T-helper 17 cell (primary cell): ENCODE measurements at places on chromosomes 3 and 15.

- no peak overlapping the region for H3K27ac ChIP-seq
- H3K27me3 ChIP-seq, result peaks cover 13% of the 10 kb centered on the region
- peak; percentile 62 for DNase-seq
- H3K4me1 ChIP-seq, result peaks cover 11% of the 10 kb centered on the region
- peaks cover 4% of the 10 kb centered on the region for H3K36me3 ChIP-seq
Observed at GRCh38 chr3:136075218-136075808, 109.8 kb downstream of the PPP2R3A start.

DNA sequence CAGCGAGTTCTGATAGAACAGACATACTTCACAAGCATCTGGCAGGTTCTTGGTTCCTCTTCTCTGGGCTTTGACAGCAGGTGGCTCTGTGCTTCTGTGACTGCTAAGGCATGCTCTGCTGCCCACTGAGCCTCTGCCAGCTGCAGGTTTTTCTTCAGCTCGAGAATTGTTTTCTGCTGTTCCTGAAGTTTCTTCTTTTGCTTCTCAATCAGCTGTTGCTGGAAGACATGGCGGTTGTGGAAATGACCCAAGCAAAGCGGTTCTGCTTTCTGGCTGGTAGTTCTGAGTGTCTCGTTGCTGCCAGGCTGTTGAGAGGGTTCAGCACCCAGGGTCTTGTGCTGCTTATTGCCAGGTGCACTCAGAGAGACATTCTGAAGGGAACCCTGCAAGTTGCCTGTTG lies 50.8 kb downstream of the CCDC191 start:
- H3K4me1 ChIP-seq, result no peaks in the 10 kb centered on the region
- peaks cover 3% of the 10 kb centered on the region for H3K36me3 ChIP-seq
- H3K4me3 ChIP-seq, result no peak overlapping the region
- no peak overlapping the region for H3K27ac ChIP-seq

GRCh38 chr3:72177075-72178050 lies 392.4 kb upstream of the PROK2 start:
- peak overlapping the region; percentile 63 for H3K4me3 ChIP-seq
- no peak for DNase-seq
- no peaks in the 10 kb centered on the region for H3K36me3 ChIP-seq
- H3K4me1 ChIP-seq, result peaks cover 2% of the 10 kb centered on the region
- no peak overlapping the region for H3K27ac ChIP-seq

- peaks cover 44% of the 10 kb centered on the region for H3K27me3 ChIP-seq
- H3K4me3 ChIP-seq, result no peak overlapping the region
- H3K4me1 ChIP-seq, result no peaks in the 10 kb centered on the region
- DNase-seq, result no peak
- no peak overlapping the region for H3K27ac ChIP-seq
Observed at GRCh38 chr15:100753503-100753902, 126.1 kb upstream of the ALDH1A3 start.

- peak overlapping the region; percentile 3 for H3K4me3 ChIP-seq
- H3K27ac ChIP-seq, result no peak overlapping the region
- no peaks in the 10 kb centered on the region for H3K27me3 ChIP-seq
- H3K4me1 ChIP-seq, result no peaks in the 10 kb centered on the region
- DNase-seq, result no peak
Observed at GRCh38 chr3:23079976-23080375, 123.2 kb upstream of the UBE2E2 start.

GRCh38 chr3:82939491-82940097 lies 1178.1 kb upstream of the GBE1 start:
- no peaks in the 10 kb centered on the region for H3K27me3 ChIP-seq
- no peak overlapping the region for H3K4me3 ChIP-seq
- H3K36me3 ChIP-seq, result no peaks in the 10 kb centered on the region
- DNase-seq, result no peak

DNA sequence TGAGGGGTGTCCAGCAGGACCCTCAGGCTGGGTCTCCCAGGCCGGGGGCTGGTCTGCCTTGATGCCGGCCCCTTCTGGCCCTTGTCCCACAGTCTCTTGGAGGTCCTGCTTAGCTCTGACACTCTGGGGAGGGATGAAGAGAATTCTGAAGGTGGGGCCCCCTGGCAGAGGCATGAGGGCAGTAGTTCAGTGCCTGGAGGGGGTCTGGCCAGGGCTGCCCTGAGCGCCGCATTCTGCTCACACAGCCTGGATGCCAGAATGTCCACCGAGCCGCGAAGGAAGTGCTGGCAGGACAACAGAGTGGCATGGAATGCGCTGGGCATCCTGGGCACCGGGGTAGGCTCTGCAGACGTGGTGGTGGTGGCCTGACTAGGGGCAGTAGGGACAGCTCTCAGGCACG lies 55.5 kb downstream of the SMAD6 start:
- no peak for DNase-seq
- peaks cover 57% of the 10 kb centered on the region for H3K27me3 ChIP-seq
- H3K4me3 ChIP-seq, result no peak overlapping the region
- no peaks in the 10 kb centered on the region for H3K36me3 ChIP-seq
- no peak overlapping the region for H3K27ac ChIP-seq

DNA sequence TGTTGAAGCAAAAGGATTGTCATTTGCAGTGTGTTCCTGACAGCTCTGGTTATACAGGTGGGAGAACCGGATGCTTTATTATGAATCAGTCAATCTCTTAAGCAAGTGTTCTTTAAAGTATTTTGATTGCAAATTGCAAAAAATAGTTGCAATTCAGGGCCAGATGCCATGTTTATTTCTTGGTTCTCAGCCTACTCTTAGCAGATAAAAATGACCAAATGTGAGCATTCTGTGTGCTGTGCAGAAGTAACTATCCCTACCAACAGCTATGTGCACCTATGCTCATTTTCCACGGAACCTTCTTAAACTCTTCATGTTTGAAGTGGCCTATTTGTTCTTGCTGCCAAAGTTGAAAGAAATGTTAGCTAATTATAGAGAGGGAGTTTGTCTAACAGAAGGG lies 262.3 kb upstream of the RASGRP1 start:
- H3K27ac ChIP-seq, result no peak overlapping the region
- H3K4me3 ChIP-seq, result no peak overlapping the region
- no peaks in the 10 kb centered on the region for H3K36me3 ChIP-seq
- DNase-seq, result no peak
- H3K4me1 ChIP-seq, result no peaks in the 10 kb centered on the region

GRCh38 chr15:74375303-74375693 lies 7.9 kb upstream of the CYP11A1 start:
- peak; percentile 53 for DNase-seq
- peak overlapping the region; percentile 91 for H3K4me3 ChIP-seq
- H3K36me3 ChIP-seq, result no peaks in the 10 kb centered on the region
- H3K27ac ChIP-seq, result peak overlapping the region; percentile 60

GRCh38 chr3:26768068-26768651 lies 145.6 kb downstream of the LRRC3B start:
- H3K4me3 ChIP-seq, result no peak overlapping the region
- no peaks in the 10 kb centered on the region for H3K4me1 ChIP-seq
- H3K36me3 ChIP-seq, result no peaks in the 10 kb centered on the region
- H3K27ac ChIP-seq, result no peak overlapping the region
- H3K27me3 ChIP-seq, result no peaks in the 10 kb centered on the region

- H3K36me3 ChIP-seq, result peaks cover 7% of the 10 kb centered on the region
- H3K4me1 ChIP-seq, result peaks cover 17% of the 10 kb centered on the region
- DNase-seq, result no peak
- H3K4me3 ChIP-seq, result no peak overlapping the region
Observed at GRCh38 chr15:75693501-75694240, 19.0 kb downstream of the CSPG4 start.

DNA sequence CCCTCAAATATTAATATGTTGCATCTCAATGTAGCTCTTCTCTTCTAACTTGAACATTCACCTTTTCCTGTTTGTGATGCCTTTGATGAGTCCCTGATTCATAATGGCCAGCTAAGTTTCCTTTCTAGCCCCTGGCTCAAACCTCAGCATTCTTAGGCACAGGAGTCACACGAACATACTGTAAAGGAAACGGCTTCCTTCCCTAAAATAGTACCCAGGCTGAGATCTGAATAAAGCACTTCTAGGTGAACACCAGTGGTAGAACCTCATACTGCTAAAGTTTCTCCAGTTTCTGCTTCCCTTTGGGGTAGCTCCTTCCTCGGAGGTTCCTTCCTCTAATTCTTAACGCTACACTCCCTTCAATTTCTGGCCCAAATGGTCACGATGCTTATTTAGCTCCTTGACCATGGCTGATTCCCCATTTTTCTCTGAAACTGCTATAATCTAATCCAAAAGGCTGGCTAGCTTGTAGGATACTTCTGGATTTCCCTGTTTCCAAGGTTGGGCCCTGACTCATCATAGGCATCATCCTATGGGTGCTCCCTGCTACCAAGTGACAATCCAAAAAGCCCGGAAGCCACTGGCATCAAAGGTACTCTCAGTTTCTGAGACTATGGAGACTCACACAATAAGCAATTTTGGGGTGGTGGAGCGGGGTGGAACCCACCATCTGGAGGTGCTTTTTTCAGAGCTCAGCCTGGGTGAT lies 2.4 kb downstream of the ANAPC13 start:
- peaks cover 9% of the 10 kb centered on the region for H3K36me3 ChIP-seq
- DNase-seq, result no peak
- H3K4me1 ChIP-seq, result peaks cover 37% of the 10 kb centered on the region
- H3K27ac ChIP-seq, result peak overlapping the region; percentile 69

DNA sequence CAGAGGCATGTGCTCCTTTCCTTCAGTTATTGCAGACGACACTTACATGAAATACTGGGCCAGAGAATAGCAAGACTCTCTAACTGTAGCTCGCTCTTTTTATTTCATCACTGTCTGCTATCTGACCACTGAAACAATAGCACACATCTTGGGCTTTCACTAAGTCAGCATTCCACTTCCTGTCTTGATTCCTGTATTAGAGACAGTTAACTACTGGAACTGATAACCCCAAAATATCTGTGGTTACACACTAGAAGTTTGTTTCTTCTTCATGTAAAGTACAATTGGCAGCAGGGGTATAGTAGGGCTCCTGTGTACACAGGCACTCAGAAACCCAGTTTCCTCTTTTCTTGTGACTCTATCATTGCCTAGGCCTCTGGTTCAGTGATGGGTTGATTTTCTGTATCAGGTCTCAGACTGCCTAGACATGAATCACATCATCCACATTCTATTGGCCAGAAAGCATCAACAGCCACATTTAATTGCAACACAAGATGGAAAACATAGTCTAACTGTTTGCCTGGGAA lies 230.2 kb upstream of the CD96 start:
- H3K27me3 ChIP-seq, result no peaks in the 10 kb centered on the region
- H3K4me3 ChIP-seq, result peak overlapping the region; percentile 79
- H3K27ac ChIP-seq, result peak overlapping the region; percentile 93
- DNase-seq, result no peak
- no peaks in the 10 kb centered on the region for H3K36me3 ChIP-seq
- peaks cover 29% of the 10 kb centered on the region for H3K4me1 ChIP-seq

- H3K4me1 ChIP-seq, result peaks cover 25% of the 10 kb centered on the region
- H3K4me3 ChIP-seq, result no peak overlapping the region
- H3K27ac ChIP-seq, result no peak overlapping the region
- no peaks in the 10 kb centered on the region for H3K27me3 ChIP-seq
Observed at GRCh38 chr3:180934638-180935037, 22.2 kb downstream of the FXR1 start.

DNA sequence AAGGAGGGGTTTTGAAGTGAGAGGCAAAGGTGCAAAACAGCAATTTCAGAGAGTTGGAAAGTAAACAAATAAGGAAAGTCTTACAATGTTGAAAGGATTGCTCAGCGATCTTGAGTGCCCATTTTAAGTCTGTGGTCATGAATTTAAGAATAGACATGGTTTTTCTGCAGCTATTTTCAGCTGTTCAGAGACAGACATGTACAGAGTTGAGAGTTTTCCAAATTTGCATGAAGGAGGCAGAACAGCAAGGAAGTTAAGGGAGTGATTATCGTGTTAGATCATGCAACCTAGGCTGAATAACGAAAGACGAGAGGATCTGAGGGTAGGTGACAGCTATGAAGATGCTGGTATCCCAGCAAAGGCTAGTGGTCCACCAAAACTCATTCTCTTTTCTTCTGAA lies 37.2 kb downstream of the DET1 start:
- no peak overlapping the region for H3K27ac ChIP-seq
- no peaks in the 10 kb centered on the region for H3K27me3 ChIP-seq
- no peak for DNase-seq
- H3K36me3 ChIP-seq, result peaks cover 31% of the 10 kb centered on the region
- no peak overlapping the region for H3K4me3 ChIP-seq
- H3K4me1 ChIP-seq, result no peaks in the 10 kb centered on the region

- no peak overlapping the region for H3K27ac ChIP-seq
- no peak overlapping the region for H3K4me3 ChIP-seq
- no peaks in the 10 kb centered on the region for H3K4me1 ChIP-seq
- H3K36me3 ChIP-seq, result no peaks in the 10 kb centered on the region
- peaks cover 8% of the 10 kb centered on the region for H3K27me3 ChIP-seq
- DNase-seq, result no peak
Observed at GRCh38 chr3:101042996-101043686, 49.9 kb upstream of the ABI3BP start.

DNA sequence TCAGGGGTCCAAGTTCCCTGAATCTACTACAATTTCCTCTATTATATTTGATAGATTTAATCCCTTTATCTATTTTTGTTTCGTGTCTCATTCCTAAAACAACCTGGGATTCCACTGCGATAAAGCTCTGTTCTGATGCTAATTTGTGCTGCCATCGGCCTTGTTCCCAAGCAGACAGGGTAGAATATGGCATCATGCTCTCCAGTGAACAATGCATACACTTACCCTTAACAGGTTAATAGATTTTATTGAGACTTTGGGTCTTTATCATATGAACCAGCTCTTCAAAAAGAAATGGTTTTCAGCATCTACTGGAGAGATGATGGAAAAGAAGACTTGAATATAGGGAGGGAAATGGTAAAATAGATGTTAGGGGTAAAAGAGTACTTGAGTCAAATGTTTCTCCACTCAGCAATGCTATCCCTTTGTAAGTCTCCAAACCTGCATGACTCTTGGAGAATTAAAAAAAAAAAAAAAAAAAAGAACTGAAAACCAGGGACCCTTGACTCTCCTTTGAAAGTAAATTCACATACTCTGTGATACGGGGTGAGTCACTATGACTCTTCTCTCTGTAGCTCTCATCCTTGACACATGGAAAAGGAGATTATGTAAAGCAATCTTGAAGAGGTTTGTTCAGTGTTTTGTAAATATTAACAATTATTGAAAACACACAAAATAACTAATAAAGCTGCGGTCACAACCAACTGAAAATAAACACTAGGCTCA lies 268.8 kb downstream of the ZBTB20 start:
- H3K27ac ChIP-seq, result no peak overlapping the region
- H3K4me1 ChIP-seq, result peaks cover 7% of the 10 kb centered on the region
- no peak for DNase-seq

DNA sequence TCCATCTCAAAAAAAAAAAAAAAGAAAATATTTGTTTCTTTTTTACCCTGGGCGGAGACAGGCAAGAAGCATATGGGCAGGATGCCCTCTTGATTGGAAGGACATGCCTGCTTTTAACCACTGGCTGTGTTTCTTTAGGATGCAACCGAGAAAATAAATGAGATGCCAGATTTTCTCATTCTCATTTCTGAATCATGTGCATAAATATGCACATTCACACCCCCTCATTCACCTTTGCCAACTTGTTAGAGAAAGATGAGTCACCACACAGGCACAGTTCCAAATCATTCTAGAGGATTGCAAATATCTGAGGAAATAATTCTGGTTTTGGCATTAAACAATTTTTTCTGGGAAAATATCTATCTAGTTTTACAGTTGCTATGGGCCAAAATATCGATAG lies 3.3 kb downstream of the LIPH start:
- H3K4me3 ChIP-seq, result no peak overlapping the region
- H3K27ac ChIP-seq, result no peak overlapping the region
- H3K4me1 ChIP-seq, result peaks cover 3% of the 10 kb centered on the region
- no peak for DNase-seq
